ENCODE measurements at places on chromosomes 12 and 14.

GRCh38 chr12:110229409-110229808 lies 51.6 kb upstream of the ATP2A2 start:
- no peak for DNase-seq

DNA sequence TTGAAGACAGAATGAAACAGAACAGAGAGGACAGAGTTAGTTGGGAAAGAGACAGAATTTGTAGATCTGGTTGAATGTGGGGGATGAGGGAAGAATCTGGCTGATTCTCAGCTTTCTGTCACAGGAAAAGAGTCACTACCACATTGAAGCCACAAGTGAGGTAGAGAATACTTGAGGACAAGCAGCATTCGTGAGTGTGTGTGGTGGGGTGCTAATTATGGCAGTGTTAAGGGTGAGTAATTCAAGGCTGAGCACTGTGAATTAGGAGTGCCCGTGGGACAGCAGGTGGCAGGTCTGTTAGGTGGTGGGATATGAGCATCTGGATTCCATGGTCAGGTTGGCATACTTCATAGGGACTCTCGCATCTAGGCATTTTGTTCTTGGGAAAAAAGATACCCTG lies 347.4 kb upstream of the PRICKLE1 start:
- no peak for DNase-seq

GRCh38 chr12:123906711-123907420 lies 65.8 kb downstream of the CCDC92 start:
- no peak for DNase-seq

DNA sequence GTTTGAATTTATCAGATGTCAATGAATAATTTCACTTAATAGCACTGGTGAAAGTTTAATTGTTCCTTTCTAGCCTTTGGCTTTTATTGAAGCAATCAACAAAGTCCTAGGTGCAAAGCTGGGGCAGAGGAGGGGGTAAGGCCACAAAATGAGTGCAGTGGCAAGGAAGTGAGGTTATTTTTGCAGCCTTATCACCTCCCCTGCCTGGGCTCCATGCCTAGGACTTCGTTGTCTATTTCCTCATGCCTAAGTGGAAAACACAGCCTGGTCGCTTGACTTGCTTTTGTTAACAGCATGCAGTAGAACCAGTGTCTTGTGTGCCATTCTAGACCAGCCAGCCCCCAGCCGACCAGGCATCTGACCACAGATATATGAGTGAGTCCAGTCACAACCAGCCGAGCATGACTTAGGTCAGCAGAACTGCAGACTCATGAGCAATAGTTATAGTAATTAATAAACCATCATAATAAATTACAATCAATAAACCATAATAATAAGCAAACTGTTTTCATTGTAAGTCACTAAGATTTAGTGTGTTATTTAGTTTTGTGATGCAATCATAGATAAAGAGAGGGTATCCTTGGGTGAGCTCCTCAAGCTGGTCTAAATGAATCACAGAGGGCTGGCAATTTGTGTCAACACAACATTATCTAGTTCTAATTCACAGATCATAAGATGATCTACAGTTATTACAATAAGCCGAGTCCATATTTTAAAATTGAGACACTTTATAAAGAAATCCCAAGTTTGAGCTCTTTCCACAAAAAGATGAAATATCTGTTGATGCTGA lies 156.8 kb downstream of the GLT1D1 start:
- DNase-seq = no peak

DNA sequence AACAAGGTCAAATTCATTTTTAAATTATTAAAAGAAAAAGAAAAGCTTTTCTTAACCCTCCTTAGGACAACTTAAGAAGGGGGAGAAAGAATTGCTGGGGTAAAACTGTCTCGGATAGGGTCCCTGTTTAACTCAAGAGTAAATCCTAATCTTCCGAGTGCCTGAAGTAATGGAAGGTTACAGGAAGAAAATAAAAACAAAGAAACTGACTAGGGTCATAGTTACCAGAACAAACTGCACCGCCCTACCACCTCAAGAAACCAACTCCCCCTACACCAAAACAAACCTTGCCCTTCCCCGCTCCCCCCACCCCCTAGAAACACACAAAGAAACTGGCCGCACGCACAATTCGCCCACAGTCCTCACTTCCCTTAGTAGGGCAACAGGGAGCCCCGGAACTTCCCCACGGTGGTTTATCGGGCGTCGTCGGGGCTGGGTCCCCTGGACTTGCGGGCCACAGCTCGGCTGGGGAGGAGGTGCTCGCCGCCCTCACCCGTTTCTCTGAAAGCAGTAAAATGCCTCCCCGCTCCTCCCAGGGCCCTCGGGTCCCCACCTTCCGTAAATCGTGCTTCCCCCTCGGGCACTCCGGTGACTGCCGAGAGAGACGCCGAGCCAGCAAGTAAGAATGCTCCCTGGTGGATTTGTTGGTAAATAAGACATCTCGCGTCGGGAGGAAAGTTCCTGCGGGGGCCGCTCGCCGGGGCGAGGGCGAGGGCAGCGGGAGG lies 2.4 kb downstream of the SINHCAF start:
- DNase-seq = peak; percentile 12

- no peak for DNase-seq
These were observed 62.1 kb downstream of the SH2B3 start for GRCh38 chr12:111467857-111468241.

GRCh38 chr14:93901813-93902212 lies 25.3 kb upstream of the FAM181A start:
- DNase-seq = no peak

- no peak for DNase-seq
These were observed 42.0 kb downstream of the BDKRB1 start for GRCh38 chr14:96297997-96298515.

DNA sequence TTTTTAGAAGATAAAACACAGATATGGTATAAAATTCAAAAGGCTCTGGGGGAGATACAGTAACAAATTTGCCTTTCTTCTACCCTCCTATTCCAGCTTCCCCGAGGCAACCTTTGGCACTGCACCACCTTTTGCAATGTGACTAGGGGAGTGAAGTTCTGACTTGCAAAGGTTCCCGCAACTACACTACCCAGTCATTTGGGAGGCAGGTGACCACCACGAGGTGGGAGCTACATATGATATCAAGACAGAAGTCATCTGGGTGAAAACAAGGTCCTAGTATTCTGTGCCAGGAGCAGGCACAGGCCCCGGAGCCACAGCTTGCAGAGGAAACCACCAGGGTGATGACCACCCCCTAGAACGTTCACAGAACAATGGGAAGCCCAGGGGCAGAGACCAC lies 141.5 kb downstream of the TTC7B start:
- no peak for DNase-seq

DNA sequence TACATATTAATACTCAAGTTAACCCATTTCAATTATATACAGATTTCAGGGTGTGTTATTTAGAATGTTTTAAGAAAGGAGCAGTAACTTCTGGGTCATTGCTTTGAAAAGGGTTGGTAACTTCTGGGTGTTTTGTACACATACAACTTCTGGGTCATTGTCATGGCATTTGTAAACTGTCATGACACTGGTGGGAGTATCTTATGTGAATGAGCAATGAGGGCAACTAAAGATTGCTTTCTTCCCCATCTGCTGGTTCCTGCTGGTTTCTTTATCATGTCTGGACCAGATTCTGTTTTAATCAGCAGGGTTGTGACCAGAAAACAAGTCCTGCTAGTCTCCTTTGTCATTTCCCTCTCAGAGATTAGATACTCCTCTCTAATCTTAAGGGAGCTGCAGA lies 713.3 kb downstream of the LRFN5 start:
- DNase-seq = no peak

DNA sequence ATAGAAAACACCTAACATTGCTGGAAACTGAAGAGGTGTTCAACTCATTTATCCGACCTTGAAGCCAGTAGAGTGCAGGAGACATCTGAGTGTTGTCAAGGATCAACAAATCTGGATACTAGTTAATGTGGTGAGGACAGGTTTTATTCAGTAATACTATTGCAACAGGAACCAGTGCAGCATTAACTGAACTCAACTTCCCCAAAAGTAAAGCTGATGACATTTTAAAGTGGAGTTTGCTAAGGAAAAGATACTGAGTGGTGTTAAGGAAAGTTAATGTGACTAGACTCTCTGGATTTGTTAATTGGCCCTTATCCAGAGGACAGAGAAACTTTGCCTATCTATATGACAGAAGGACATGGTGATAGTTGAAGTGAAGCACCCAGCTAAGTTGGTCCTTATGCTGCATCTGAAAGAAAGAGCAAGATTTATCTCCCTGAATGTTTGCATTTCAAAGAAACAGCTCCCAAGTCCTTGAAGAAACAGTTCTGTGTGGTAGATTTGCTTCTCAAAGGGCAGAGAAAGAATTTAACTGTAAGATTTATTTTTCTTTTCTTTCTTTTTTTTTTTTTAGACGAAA lies 1.2 kb upstream of the CLEC7A start:
- DNase-seq = no peak

- no peak for DNase-seq
These were observed 9.7 kb upstream of the MAGOHB start for GRCh38 chr12:10623131-10623530.

DNA sequence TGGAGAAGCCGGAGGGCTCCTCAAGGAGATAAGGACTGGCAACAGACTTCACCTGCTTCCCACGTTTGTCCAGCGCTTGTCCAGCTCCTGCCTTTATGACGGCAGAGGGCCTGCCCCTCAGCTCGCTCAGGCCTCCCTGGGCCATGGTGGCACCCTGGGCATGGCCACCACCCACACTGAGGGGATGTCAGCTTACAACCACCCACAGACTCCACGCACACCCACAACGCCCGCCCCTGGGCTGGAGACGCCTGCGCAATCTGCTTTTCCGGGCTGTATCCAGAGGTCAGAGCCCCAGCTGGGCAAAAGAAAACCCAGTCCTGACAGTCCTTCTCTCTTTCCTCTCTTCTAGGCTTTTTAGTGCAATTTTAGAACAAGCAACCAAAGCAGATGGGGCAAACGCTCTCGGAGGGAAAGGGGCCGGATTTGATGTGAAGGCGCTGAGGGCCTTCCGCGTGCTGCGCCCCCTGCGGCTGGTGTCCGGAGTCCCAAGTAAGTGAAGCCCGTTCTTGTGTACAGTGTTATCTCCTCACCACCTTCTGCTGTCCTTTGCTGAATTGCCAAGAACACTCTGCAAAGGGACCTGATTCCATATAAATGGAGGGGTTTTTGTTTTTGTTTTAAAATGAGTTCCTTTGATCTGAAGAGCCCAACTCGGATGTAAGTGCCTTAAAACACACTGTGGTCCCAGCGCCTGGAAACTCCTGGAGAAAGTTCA lies 337.4 kb upstream of the FKBP4 start:
- no peak for DNase-seq

All from activated CD8-positive, alpha-beta memory T cell treated with anti-CD3 and anti-CD28 coated beads for 1 hour (primary cell).